LNCaP clone FGC (cell line): ENCODE measurements at places on chromosomes 7 and 10.

DNA sequence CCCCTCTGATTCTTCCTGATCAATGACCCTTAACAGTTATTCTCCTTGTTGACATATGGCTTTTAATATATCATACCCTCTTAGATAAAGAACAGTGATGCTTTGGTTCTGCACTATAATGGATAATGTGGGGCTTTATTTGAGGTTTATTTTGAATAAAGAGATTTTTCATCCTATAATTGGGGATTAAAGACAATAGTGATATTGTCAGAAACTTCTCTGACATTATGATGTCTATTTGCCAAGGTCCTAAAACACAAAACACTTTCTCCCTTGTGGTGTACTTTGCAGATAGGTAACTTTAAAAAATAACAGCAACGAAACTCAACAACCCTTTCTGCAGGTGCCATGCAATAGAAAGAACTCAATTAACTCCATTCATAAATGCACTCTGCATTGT, 243.6 kb upstream of the RHOBTB1 start:
- no peak for DNase-seq

DNA sequence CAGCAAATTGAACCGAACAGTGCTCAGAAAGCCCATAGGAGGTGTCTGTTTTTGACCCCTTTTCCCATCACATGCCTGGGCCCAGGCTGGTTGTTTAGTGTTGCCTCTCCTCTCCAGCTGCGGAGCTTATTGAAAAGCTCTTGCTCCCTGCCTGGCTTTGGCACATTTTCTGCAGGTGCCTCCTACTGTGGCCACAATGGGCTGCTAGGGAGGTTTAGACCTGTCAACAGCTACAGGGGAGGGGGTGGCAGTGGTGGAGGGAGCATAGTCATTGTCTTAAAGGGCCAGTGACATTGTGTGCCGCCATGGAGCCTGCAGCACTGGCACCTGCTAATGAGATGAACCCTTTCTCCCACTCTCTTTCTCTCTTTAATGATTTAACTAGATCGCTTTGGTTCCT, 13.2 kb upstream of the ENO4 start:
- no peak for DNase-seq

- DNase-seq, result no peak
Observed at GRCh38 chr10:26222563-26222962, 6.0 kb downstream of the GAD2 start.

GRCh38 chr7:154172236-154172635, 120.0 kb downstream of the DPP6 start:
- no peak for DNase-seq

DNA sequence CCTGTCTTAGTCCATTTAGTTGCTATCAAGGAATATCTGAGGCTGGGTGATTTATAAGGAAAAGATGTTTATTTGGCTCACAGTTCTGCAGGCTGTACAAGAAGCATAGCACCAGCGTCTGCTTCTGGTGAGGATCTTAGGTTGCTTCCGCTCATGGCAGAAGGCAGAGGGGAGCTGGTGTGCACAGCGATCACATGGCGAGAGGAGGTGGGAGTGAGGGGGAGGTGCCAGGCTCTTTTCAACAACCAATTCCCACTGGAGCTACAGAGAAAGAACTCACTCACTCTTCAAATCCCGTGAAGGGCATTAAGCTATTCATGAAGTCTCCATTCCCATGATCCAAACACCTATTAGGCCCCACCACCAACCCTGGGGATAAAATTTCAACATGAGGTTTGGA, 371.6 kb downstream of the SH2D4B start:
- DNase-seq, result no peak

DNA sequence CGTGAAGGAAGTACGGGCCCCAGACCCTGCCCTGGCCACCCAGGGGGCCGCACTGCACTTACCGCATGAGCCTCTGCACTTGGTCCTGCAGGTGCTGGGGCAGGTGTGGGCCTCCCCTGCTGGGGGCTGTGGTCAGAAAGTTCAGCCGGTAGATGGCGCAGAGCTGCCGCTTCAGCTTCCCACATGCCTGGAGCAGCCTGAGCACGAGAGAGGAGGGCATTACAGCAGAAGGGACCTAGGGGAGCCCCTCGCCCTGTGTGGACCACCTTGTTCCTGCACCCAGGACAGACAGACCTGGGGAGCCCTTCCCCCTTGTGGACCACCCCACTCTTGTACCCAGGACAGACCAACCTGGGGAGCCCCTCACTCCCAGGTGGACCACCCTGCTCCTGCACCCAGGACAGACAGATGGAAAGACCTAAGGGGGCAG, 8.7 kb upstream of the PYROXD2 start:
- DNase-seq, result no peak

DNA sequence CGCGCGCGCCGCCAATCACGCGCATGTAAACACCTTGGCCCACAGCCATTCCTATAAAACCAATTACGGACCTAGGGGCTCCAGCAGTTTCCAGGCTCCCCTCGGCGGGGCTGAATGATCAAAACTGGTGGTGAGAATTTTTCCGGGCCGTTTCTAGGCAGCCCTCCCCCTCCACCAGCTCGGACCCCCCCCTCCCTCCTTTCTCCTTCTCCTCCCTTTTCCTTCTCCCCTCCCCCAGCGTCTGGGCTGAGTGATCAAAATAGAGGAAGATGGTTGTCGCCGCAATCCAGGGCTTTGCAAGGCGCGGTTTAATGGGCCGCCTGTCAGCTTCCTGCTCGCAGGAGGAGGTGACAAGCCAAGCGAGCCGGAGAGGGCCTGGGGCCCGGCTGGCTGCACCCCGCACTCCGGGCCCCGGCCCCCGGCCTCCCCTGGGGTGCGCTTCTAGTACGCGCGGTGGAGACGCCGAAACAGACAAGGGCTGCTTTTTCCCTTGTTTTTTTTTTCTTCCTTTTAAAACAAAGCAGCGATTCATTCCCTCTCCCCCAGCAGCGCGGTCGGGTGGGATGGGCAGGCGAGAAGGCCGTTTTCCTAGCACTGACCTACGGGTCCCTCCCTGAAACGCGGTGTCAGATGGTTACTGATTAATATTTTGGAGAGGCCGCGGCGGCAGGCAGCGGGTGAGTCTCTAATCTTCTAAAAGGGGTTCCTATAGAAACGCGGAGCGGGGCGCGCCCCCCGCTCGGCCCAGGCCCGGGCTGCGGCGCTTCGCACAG, 528 bp upstream of the TNRC18 start:
- DNase-seq, result peak; percentile 98

- no peak for DNase-seq
Observed at GRCh38 chr10:114638821-114639625, 19.1 kb downstream of the ABLIM1 start.

DNA sequence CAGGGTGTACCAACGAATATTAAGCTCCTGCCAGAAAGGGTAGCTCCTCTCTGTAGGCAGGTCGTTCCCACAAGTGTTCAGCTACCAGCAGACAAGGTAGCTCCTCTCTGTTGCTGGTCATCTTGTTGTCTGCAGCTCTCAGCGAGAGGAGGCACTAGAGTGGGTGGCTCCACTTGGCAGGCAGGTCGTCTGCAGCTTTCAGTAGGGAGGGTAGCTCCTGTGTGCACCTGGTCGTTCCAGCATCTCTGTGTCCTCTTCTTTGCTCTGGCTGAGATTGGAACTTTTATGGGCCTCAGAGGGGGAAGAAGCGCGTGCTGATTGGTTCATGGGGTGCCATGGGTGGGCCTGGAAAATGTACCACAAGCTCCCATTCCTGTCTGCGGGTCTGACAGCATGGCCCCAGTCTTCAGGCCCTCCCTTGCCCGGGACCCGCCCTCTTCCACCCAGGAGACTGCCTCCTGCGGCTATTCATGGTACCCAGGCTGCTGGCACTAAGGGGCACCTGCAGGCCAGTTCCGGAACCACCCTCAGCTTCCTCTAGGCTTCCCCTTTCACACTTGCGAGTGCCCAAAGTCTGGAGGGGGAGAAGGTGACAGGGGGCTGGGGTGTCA, 63.9 kb upstream of the CACNA2D1 start:
- no peak for DNase-seq

GRCh38 chr10:78805176-78805575, 263.6 kb upstream of the ZMIZ1 start:
- peak; percentile 74 for DNase-seq

DNA sequence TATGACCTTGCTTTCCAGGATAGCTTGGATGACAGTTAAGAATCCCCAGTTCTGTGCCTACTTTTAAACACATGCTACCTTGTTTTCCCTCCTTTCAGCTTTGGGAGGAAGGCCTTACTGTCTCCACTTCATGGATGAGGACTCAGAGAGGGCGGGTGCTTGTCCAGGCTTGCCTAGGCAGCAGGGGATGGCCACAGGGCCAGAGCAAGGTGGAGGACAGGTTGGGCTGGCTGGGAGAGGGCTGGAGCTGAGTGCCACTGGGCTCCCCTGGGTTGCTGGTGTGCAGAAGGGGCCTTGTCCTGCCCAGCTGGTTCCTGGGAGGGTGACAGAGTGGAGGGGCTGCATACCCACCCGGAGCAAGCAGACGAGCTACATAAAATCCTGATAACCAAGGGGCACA, 117.8 kb downstream of the GRK5 start:
- no peak for DNase-seq

DNA sequence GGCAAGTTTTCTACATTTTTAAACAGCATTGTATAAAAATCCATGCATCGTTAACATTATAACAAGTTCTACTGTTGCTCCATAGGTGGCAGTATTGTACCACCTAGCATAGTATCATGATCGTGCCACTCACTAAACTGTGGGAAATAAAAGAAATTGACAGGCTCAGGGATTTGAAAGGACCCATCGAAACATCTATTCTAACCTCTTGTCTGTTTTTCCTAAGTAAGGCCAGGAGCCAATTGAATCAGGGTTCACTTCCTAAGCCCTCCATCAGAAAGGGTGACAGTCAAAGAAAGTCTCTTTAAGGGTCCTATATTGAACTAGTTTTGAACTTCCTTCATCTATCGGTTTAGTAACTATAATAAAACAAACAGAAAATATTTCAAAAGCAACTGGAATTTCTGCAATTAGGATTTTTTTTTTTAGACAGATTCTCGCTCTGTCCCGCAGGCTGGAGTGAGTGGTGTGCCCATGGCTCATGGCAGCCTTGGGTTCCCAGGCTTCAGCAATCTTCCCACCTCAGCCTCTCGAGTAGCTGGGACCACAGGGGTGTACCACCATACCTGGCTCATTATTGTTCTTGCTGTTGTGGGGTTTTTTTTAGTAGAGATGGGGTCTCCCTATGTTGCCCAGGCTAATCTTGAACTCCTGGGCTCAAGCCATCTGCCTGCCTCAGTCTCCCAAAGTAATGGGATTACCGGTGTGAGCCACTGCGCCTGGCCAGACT, 9.4 kb downstream of the HACD1 start:
- no peak for DNase-seq

- no peak for DNase-seq
Observed at GRCh38 chr7:727104-727805, at the start of gene PRKAR1B. Gene PRKAR1B (minus strand): TSS chr7:727281. CDS start chr7:711505, 15,776 bp downstream.

DNA sequence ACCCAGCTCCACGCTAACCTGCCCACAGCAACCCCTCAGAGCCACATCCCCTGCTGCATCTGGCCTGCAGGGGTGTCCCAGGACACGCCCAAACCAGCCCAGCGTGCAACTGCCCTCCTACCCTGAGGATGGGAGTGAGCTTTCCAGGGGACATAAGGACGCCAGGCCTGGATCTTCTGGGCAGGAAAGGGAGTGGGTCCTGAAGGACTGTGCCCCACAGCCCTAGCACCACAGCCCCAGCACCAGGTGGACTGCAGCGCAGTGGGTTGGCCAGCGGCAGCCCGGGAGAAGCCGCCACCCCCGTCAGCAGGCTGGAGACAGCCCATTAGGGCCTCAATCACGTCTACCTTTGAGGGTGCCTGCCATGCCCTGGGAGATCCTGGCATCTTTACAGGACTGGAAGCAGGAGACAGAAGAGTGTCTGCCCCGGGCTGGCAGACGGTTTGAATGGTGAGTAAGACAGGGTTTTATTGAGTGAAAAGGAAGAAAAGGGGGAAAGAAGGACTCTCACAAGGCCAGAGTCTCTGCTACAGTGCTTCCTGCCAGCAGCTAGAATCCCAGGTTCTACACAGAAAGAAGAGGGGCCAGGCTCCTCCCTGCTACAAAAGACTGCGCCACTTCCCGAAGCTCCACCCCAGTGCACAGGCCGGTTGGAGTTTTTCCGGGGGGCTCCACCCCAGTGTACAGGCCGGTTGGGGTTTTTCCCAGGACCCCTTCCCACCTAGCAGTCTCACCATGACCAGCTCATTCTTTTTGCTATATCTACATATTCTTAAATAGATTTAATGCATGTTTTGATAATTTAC, 69.8 kb upstream of the KCTD7 start:
- no peak for DNase-seq

GRCh38 chr7:31418928-31419327, 78.4 kb upstream of the NEUROD6 start:
- no peak for DNase-seq

DNA sequence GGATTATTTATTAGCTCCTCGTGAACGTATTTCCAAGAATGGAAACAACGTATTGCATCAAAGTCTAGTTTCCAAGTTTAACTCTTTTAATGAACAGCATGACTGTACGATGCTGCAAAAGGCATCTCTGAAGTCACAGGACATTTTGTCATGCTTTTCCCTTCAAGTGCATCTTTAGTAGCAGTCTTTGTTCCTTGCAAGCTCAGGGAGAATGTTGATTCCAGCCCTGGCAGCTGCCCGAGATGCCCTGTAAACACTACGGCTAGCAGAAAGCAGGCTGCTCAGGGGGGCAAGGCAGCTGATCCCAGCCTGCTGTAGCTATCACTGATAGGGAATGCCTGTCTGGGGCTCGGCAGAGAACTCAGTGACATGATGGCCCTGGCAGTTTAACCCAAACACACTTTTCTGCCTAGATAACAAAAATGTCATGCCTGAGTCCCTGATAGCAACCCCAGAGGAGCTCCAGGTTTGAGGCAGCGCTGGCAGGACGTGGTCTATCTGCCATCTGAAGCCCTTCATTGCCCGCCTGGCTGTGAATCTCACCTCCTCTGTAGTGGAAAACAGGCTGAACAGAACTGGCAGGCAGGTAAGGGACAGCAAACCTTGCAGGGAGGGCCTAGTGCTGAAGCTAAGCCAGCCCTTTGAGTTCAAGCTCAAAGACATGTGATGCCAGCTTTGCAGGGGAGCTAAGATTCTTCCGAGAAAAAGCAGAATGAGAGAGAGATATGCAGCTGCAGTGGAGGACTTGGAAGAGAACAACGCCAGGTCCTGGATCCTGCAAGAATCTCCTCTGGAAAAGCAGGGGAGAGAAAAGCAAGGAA, 264.6 kb downstream of the SNX10 start:
- no peak for DNase-seq

DNA sequence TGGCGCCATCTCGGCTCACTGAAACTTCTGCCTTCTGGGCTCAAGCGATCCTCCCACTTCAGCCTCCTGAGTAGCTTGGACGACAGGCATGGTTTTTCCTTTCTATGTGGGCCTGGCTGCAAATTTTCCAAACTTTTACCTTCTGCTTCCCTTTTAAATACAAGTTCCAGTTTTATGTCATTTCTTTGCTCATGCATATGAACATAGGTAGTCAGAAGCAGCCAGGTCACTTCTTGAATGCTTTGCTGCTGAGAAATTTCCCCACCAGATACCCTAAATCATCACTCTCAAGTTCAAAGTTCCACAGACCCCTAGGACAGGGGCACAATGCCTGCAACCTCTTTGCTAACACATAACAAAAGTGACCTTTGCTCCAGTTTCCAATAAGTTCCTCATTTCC, 21.6 kb upstream of the RPEL1 start:
- DNase-seq, result no peak
